ENCODE measurements at places on chromosomes 4 and X.

- no peak for DNase-seq
These were observed 150.8 kb upstream of the GALNT7 start for GRCh38 chr4:173017802-173018201.

DNA sequence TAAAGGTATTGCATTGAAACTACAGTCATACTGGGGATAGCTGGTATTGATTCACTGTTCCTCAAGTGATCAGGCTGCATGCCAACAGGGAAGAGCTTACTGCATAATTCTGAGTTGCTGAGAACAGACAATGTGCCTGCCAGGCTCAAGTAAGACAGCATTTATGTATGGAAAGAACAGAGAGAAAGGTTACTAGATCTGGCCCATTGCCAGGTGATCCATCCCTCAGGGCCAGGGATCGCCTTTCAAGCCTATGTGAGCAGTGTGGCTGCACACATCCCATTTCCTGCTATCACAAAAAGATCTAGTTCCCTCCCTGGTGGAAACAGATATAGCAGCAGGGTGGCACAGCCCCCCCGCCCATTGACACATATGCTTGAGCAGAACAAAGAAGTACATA is 254.0 kb downstream of the TMA16 start:
- DNase-seq = peak; percentile 40

DNA sequence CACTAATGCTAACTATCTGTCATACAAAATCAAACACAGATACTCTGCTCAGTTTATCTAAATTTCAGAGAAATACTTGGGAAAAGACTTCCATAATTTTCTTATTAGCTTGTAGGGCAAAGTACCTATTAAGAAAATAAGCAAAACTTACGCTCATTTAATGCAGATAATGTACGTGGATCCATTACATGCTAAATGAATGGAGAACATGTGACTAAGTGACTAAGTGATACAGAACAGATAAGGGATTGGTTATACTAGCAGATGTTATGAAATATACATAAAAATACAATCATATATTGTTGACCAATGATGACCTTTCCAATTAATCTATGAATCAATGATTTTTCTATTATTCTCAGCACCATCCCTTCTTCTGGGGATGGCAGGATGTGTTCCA is 25.7 kb downstream of the EREG start:
- DNase-seq = no peak

DNA sequence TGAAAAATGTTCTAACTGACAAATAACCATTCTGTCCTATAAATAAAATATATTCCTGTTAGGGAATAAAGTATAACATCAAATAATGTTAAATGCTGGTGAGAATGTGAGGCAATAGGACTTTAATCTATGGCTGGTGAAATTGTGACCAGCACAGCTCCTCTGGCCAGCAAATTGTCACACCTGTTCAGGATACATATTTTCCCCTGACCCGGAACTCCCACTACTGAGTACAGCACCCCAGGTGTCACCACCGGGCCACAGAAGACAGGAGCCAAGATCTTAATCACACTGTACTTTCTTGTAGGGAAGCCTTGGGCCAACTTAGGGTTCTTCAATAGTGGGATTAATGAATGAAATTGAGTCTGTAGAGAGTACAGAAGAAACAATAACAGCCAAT is 33.2 kb downstream of the C4orf33 start:
- no peak for DNase-seq

GRCh38 chr4:38166768-38167167 is 206.6 kb downstream of the PTTG2 start:
- no peak for DNase-seq

- no peak for DNase-seq
These were observed 64.1 kb downstream of the NEUROG2 start for GRCh38 chr4:112451831-112452230.
